HS-5 (cell line): ENCODE measurements at places on chromosomes 12 and 14.

DNA sequence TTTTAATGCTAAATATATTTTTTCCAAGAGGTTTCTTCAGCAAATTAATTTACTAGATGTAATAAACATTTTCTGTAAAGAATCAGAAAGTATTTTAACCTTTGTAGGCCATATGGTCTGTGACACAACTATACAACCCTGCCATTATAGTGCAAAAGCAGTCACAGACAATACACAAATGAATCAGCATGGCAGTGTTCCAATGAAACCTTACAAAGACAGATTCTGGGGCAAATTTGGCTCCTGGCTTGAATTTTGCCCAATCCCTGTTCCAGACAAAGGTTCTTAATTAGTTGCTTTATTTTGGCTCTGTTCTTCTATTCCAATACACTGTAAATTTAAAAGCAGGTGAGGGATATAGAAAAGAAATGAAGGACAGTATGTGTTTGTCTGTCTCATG is 352.5 kb downstream of the C12orf50 start:
- no peak for DNase-seq

DNA sequence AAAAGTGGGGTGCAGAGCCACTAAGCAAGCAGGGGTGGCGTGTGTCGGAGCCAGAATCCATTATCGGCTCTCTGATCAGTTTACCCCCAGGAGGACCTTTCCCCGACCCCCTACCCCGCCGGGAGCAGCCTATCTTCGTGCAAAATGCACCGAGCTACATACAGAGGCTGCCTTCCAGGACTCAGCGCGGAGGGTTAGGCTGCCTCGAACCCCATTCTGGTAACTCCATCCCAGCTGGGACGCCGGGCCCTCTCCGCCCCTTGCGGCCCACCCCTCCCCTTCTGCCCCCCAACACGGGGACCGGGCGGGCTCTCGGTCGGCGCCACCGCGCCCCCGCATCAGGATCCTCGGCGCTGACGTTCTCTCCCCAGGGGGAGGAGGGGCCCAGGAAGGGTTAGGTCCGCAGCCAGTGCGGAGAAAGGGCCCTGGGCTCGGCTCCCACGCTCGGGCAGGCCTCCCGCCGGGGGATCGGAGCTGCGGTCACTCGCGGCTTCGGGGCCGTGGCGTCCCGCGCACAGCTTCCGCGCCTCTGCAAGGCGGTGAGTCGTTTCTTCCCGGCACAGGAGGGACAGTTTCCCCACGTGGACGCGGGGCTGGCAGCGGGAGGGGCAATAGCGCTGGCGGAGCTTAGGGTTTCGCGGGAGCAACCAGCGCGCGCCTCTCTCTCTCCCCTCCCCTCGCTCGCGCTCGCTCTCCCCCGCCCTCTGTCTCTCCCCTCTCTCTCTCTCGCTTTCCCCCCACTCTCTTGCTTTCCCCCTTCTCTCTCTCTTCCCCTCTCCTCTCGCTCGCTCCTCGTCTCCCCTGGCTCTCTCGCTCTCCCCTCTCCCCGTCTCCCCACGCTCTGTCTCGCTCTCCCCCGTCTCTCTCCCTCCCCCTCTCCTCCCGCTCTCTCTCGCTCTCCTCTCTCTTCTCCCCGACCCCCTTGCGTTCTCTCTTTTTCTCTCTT is 12.5 kb upstream of the MAP3K9 start:
- DNase-seq = no peak

- DNase-seq = no peak
Observed at GRCh38 chr12:6834873-6835272, 5.9 kb upstream of the GNB3 start.

GRCh38 chr12:89064780-89065179 is 287.5 kb downstream of the DUSP6 start:
- peak; percentile 63 for DNase-seq

GRCh38 chr12:50185301-50185895 is 18.2 kb upstream of the CERS5 start:
- no peak for DNase-seq

GRCh38 chr14:105077649-105077995 is 12.4 kb upstream of the GPR132 start:
- DNase-seq = no peak

- DNase-seq = no peak
Observed at GRCh38 chr12:44389038-44389437, 487.1 kb downstream of the NELL2 start.

DNA sequence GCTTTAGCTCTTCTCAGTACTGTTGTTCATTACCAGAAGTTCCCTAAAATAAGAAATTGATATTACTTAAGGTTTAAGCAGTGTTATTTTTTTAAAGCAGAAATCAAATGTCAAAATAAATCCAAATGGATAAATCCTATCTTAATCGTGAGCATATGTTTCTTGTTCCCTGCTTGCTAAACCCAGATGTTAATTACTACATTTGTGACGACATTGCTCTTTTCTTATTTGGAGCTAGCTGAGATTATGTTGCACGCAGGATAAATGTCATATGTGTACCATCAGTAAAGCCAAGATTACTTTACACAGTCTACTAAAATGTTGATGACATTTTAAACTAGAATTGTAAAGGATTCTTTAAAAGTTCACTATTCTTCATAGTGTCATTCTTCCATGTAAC is 157.5 kb downstream of the PLCZ1 start:
- no peak for DNase-seq
